ENCODE measurements at places on chromosomes 2 and 18.
A peak's percentile ranks its signal among the peaks of the same experiment; 100 is the strongest.

DNA sequence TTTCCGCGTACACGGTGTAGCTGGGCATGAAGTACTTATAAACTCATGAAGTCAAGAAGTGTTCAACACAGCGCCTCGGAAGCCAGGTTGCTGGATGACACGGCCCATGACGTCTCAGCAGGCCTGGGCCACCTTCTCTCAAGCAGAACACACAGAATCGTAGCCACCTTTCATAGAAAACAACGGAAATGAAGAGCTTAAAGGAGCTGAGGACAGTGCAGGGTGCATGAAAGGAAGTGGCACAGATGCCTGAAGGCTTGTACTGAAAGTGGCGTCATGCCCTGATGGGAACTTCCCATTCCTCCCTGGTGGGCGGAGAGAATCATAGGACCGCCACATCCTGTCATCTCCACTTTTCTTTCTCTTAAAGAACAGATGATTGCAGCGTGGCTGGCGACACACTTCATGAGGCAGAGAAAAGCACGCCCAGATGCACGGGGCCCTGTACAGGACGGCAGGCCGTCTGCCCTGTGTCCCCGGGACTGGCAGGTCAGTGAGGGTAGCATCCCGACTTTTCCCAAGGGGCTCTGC is 31.1 kb downstream of the HDAC4 start:
- peak; percentile 14 for DNase-seq

GRCh38 chr2:11155381-11156035 is at the start of gene SLC66A3:
SLC66A3 (plus strand) TSS chr2:11155467; CDS start chr2:11155547, 80 bp downstream.
- no peak for DNase-seq

DNA sequence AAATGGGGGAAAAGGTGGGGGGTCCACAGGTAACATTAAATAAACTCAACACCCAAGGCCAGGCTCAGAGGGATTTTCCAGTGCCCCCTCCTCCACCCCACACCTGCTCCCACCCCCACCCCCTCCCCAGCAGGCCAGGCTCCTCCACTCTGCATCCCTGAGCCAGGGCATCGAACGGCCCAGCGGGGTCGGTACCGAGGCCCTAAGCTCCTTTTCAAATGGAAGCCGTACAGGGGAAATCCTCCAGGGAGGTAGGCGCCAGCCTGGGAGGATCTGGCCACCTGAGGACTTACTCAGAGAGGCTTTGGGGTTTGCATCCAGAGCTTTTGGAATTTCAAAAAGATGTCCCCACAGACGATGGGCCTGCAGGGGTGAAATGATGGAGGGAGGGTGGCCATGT is 46.5 kb downstream of the ZFP36L2 start:
- no peak for DNase-seq

DNA sequence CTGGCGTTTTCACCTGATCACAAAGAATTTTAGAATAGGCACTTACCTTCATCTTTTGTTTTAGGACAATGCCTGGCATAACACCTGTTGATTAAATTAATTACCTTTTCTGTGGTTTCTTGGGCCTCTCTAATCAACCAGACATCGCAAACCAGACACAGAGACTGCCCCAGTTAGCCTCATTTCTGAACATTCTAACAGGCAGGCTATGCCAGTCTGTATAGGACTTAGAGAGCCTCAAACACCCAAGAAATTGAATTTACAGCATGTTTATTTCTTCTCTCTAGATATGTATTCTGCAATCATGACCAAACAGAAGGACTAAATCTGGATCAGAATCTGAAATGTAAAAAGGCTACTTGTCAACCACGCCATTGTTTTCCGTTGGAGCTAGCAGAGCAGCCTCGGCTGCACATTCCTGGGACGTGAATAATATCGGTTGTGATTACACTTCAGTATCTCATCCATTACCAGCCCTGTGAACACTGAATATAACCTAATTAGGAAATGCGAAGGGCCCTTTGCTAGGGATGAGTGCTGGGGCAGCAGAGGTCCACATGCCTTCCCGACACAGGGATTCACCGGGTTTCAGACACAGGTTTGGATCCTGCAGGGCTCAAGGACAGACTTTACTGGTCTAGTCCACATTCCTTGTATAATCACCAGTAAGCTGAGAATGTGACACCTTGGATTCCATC is 17.5 kb upstream of the CDC42EP3 start:
- no peak for DNase-seq

DNA sequence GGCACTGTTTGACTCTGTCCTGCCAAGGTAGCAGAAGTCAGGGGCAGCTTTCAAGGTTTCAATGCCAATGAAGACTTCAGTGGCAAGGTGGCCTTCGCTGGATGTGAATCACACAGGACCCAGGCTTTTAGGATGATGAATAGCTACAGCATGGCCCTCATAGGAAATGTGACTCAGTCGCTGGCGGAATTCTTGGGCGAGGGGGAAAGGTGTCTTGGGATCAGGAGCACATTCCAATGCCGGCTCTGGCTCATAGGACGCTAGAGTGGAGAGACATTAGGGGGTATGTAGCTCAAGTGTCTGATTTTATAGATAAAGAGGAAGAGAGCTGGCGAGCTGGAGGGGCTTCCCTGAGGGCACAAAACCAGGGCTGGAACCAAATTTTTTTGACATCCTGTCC is 68.6 kb downstream of the SMIM21 start:
- no peak for DNase-seq

DNA sequence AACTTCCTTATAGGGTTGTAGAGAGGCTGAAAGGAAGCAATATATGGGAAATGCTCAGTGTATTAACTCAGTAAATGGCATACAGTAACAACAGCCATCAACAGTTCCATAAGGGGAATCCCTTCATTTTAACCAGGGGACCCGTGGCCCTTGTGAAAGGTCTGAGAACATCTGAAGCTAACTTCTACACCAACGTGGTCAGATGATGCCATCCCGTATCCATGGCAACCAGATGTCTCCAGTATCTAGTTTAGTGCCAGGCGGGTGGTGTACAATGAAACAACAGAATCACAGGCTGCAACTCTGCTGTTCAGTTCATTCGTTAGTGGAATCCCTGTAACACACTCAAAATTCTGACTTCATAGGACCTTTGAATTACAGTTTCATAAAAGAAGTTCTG is 162.3 kb downstream of the TGIF1 start:
- DNase-seq = no peak

DNA sequence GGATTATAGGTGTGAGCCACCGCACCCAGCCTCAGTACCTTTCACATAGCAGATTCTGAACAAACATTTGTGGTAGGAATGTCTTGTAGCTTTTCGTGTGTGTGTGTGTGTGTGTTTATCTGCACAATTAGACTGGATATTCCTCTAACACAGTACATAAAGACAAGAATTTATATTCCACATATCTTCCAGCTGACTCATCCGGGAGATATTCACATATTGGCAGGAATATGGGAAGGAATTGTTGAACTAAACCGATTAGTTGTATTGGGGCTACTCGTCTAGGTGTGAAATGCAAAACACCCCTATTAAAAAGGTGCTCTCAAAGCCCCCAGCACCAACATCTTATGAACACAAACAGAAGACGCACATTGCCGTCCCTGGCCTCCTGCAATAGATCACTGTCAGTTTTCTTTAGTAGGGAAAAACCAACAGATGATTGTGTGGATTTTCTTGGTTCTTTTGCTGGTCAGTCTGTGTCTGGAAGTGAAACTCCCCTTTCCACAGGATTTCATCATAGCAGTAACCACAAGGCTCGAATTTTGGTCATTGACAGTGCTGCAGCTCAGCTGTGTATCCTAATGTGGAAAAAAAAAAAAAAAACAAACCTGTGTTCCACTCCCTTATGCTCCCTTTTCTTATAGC is 208.5 kb upstream of the ACVR2A start:
- no peak for DNase-seq

DNA sequence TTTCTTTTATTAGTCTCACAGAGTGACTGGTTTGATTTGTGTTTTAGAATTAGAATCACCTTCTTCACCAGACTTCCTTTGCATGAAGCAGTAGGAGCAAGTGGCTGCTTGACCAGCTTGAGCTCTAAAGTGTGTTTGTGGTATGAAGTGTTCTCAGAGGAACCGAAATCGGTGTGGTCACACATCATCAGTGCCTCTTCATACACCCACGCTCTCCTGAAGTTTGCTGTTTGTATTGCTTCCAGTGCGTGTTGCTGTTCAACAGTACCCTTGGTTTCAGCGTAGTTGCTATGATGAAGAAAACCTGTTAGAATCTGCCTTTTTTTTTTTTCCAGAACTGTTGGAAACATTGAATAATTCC is 77.9 kb downstream of the LIMS1 start:
- DNase-seq = no peak

DNA sequence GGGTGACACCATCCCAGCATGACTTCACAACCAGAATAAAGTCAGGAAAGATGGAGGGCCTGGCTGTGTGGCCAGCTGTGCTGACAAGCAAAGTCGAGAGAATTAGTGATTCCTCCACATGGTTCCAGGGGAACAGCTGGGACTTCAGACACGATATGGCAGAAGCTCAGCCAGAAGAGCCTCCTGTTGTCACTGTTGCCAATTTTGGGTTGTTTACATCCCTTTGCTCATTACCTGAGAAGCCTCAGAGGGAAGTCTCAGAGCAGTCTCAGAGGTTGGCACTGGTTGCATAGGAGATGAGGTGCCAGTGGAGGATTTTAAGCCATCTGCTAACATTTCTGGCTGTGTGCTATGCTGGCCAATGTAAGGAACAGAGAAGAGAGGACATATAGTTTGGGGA is 16.0 kb downstream of the LINC00305 start:
- no peak for DNase-seq

GRCh38 chr18:12476955-12477354 is 69.2 kb downstream of the PRELID3A start:
- DNase-seq = no peak

- no peak for DNase-seq
Observed at GRCh38 chr2:168545439-168546082, 89.5 kb downstream of the CERS6 start.

DNA sequence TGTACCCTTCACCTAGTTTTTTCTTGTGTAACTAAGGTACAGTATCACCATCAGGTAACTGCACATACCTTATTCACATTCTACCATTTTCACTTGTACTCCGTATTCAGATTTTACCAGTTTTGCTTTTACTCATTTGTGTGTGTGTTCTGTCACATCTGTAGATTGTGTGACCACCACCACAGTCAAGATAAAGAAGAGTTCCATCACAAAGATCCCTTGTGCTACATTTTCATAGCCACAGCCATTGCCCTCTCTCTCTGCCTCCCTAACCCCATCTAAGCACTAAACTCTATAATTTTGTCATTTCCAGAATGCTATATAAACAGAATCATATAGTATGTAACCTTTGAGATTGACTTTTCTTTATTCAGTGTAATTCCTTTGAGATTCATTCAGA is 23.5 kb downstream of the DIS3L2 start:
- no peak for DNase-seq

- no peak for DNase-seq
Observed at GRCh38 chr2:140410695-140411094, 1630.5 kb upstream of the NXPH2 start.

GRCh38 chr2:6630209-6630608 is 235.5 kb downstream of the CMPK2 start:
- DNase-seq = no peak

DNA sequence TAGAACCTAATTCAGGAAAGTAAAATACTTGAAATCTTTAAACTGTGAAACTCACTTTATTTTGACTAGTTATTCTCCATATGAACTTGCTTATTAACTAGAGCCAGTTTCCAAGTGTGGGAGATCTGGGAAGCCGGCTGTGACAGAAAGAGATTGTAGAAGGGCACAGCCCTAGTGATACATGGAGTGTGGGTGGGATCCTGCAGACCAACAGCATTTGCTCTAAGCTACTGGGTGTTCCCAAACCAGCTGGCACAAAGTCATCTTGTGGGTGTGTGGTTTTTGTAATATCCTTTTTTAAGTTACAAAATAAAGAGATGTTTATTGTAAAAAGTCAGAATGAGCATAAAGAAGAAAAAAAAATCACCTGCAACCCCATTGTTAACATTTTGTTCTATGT is 3.4 kb downstream of the DUSP19 start:
- no peak for DNase-seq

DNA sequence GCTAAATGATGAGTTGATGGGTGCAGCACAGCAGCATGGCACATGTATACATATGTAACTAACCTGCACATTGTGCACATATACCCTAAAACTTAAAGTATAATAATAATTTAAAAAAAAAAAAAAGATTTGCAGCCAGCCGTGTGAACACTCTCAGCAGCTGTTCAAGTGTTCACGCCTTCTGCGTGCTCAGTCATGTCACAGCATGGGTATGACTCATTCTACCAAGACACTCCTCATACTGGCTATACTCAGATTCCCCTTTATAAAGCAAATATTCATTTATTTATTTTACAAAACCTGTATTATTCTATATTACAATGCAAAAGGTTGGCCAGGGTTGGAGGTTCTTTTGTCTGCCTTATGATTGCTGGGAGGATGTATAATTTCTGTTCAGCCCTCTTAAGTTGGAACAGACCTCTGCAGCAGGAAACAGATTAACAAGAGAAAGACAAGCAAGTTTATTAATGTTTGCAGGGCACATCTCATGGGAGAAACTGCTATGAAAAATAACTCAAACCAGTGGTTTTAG is 1230.6 kb upstream of the CHAC2 start:
- DNase-seq = no peak

GRCh38 chr2:135528006-135528405 is 3.0 kb downstream of the ZRANB3 start:
- no peak for DNase-seq

- no peak for DNase-seq
Observed at GRCh38 chr2:102050854-102051391, 59.2 kb downstream of the IL1R2 start.

DNA sequence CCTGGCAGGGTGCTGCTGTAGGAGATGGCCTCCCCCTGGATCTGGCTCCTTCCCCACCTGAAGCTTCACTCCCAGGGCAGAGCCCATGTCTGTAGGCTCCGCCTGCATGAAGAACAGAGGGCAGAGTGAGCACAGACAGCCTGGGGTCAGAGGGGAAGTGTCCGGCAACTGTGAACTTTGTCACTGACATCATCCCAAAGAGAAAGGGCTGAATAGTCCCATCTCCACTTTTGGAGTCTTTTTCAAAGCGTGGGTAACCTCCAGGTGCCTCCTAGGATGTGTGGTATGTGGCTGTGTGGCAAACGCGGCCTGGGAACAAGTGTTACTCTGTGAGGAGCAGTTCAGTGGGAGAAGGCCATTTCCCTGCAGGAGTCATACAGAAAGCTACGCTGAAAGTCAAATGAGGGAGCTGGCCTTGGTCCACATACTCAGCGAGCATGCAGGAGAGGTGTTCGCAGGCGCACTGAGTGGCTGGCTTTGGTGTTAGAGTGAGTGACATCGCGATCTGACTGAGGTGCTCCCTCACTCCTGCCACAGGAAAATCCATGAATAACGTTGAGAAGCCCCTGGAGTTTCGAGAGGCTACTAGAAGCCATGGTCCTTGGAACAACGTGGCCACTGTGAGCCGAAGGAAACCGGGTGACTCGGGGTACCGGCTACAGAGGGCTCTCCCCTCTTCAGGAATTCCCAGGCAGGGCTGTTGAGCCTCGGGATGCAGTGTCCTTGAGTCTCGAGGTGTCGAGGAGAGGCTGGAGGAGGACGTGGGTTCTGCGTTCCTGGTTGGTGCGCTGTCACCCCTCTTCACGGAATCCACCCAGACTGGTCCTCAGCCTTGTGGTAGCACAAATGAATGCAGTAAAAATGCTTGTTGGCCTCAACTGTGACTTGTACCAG is 54.7 kb downstream of the CABLES1 start:
- DNase-seq = no peak
